Activated naive CD8-positive, alpha-beta T cell treated with anti-CD3 and anti-CD28 coated beads, Interleukin-2, amount 10 ng/mL, durations not matched to agents 7 days and 5 days (primary cell): ENCODE measurements at places on chromosomes 2 and 18. TPM values are rescaled to one million over a fixed set of nuclear protein-coding genes. Genes with fewer than 3 reads are reported as not detected.

Gene CDH20
- 0.17 TPM for total RNA-seq

DNA sequence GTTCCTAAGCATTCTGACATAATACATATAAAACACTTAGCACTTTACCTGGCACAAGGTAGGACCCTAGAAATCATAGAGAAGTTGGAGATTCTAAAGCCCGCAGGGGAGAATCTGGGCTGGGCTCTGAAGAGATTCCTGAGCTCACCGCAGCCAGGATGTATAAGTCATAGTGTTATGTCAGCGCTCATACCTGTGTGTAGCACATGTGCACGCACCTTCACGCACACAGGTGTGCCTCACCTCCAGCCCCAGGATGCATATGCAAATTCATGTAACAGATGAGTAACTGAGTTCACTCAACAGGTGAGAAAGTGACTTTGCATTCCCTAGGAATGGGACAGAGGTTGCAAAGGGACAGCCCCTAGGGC is 7.9 kb upstream of the SDC1 start:
- peaks cover 28% of the 10 kb centered on the region for H3K27me3 ChIP-seq
- H3K4me1 ChIP-seq, result no peaks in the 10 kb centered on the region
- no peak overlapping the region for H3K27ac ChIP-seq

DNA sequence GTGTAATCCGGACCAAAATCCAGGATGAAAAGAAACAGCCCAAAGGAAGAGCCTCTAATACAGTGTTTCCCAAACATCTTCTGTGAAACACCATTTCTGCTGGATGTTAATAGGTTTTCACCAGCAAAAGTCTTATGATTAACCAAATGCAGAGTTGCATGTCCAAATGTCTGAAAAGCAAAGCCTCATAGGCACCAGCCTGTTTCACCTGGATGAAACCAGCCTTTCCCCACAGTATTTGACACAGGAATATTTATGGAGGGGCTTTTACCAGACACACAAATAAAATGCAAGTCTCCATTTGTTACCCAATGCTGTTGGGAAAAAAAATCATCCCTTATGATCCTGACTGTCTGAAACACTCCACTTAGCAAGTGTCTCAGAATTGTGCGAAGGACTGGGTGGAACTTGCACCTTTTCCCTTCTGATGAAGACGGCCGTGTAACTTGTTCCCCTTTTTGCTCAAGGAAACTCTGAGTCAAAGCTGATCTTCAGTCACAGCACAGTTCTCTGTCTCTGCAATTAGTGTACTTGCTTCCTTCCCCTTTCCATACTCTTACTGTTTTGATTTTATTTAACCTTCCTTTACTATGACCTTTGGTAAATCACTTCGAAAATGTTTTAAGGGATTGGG is 70.3 kb upstream of the IL1R2 start:
- DNase-seq, result no peak
- H3K36me3 ChIP-seq, result no peaks in the 10 kb centered on the region
- H3K4me3 ChIP-seq, result no peak overlapping the region
- no peak overlapping the region for H3K27ac ChIP-seq
- H3K27me3 ChIP-seq, result peaks cover 6% of the 10 kb centered on the region

GRCh38 chr2:238162251-238162845 is 3.6 kb downstream of the ERFE start:
- peaks cover 35% of the 10 kb centered on the region for H3K27me3 ChIP-seq
- DNase-seq, result peak; percentile 34
- peaks cover 7% of the 10 kb centered on the region for H3K4me1 ChIP-seq
- H3K36me3 ChIP-seq, result no peaks in the 10 kb centered on the region
- H3K27ac ChIP-seq, result no peak overlapping the region

GRCh38 chr2:188676010-188676400 is 298.2 kb upstream of the COL3A1 start:
- no peaks in the 10 kb centered on the region for H3K4me1 ChIP-seq
- no peak for DNase-seq
- H3K4me3 ChIP-seq, result no peak overlapping the region
- no peaks in the 10 kb centered on the region for H3K36me3 ChIP-seq

DNA sequence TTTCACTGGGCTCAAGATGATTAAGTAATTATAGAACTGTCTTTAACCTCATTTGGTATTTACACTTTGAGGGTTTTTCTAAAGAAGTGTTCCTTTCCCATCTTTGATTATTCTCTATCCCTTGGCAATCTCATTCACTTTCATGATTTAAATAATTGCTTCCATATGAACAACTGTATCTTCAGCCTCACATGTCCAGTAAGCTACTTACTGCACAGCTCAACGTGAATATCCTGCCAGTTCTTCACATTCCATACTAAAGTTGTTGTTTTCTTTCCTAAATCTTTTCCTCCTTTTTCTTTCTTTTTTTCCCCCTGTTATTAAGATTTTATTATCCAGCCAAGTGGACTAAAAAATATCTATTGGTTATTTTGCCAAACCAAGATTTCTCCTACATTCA is 37.7 kb downstream of the ZC3H15 start:
- no peaks in the 10 kb centered on the region for H3K27me3 ChIP-seq
- DNase-seq, result no peak
- no peaks in the 10 kb centered on the region for H3K4me1 ChIP-seq
- peaks cover 9% of the 10 kb centered on the region for H3K36me3 ChIP-seq
- no peak overlapping the region for H3K27ac ChIP-seq

DNA sequence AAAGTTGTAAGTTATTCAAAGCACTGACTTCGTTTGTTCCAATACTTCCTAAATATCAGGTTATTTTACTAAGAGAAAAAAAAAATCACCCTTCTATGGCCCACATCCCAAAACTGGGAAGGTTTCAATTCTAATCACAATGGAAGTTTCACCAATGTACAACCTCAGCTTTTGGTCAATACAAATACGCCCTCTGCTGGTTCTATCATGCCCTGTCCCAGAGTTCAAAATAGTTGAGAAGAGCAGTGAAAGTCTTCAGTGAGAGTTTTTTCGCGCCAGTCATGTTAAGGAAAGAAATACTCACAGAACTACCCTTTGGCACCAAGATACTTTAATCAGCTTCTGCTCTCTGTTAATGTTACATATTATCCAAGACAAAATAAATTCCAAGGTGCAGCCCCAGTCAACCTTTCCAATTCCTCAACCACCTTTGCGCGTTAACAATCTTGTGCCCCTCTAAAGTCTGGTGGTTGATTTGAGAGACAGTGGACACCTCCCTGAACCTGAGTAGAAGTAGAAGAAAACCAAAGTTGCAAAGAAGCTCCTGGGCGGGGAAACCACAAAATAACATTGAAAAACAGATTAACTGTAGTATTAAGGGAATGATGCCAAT is 59.9 kb downstream of the SUMO1 start:
- no peak for DNase-seq
- no peak overlapping the region for H3K27ac ChIP-seq
- H3K4me1 ChIP-seq, result peaks cover 3% of the 10 kb centered on the region
- no peaks in the 10 kb centered on the region for H3K36me3 ChIP-seq
- no peak overlapping the region for H3K4me3 ChIP-seq
- H3K27me3 ChIP-seq, result peaks cover 8% of the 10 kb centered on the region

- no peak for DNase-seq
- H3K36me3 ChIP-seq, result no peaks in the 10 kb centered on the region
- no peak overlapping the region for H3K27ac ChIP-seq
- H3K27me3 ChIP-seq, result no peaks in the 10 kb centered on the region
- H3K4me1 ChIP-seq, result no peaks in the 10 kb centered on the region
Measured at GRCh38 chr2:1234731-1235308, 178.4 kb upstream of the TPO start.

GRCh38 chr2:98308532-98308931 is 37.7 kb upstream of the CNGA3 start:
- H3K27me3 ChIP-seq, result peaks cover 37% of the 10 kb centered on the region
- no peak overlapping the region for H3K4me3 ChIP-seq
- no peaks in the 10 kb centered on the region for H3K4me1 ChIP-seq
